ENCODE measurements at places on chromosomes 11 and 22.

DNA sequence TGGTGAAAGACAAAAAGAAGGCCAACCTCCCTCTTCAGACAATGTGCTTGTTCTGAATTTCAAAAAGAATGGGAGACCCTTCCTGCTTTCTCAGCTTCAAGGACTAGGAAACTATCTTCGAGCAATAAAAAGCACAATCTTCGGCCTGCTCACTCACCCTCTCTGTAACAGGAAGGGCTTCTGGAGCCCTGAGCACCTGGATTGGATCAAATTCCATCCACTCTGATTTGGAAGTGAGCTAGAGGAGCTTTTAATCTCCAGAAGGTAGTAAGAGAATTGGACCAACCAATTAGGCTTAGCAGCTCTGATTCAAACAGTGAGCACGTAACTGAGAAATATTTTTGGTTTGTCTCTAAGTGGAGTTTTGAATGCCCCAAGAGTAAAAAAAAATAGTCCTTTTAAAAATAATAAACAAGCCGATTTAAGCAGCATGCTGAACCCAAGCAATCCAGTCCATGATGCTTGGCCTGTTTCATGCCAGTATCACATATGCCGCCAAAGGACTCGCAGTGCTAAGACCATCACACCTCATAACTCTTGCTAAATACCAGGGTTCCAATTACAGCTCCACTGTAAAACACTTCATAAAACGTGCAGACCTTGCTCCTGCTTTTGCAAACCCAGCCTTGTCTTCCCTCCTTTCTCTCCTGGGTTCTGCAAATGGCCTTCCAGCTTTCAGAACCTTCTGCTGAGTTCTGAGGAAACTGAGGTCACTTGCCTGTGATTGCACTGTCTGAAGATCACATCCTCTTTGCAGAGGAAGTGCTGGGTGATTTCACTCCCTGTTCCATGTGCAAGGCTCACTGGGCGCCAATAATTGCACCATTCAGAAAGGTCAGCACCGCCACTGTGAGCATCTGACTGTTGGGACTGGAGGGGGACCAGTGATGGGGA lies 74.4 kb downstream of the SLC1A2 start:
- no peak for DNase-seq

DNA sequence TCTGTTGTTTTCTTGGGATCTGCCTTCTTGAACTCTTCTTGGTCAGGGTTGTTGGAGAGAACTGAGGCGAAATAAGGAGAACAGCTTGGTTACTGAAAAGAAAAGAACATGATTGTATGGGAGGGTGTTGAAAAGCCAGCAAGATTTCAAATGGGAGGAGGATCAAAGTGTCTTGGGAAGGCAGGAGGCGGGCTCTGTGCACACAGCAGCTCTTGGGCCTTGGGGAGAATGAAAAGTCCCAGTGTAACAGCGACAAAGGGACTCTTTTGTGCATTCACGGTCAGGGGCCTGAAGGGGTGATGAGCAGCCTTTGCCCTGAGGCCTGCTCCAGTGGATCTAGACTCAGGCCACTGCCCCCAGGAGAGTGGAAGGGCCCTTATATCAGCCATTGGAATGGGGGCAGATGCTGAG lies 135.4 kb downstream of the ADAMTS15 start:
- DNase-seq = no peak

- DNase-seq = no peak
Measured at GRCh38 chr11:110883256-110883655, 171.0 kb upstream of the ARHGAP20 start.

GRCh38 chr22:21108379-21109115 lies 62.8 kb downstream of the LRRC74B start:
- no peak for DNase-seq

DNA sequence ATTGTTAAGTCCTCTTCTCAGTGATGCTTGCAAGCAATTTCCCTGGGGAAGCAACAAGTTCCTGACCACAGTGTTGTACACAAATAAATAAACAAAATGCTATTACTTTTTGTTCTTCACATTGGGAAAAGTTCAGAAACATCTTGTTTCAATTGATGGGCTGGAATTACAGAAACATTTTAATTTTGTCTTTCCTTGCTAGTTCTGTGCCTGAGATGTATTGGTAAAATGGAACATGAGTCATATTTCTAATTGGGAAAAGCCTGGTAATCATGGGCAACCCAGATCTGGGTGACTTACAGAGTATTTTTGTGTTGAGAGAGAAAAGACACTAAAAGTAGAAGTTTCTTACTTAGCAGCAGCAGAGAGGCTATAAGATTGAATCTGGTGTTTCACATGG lies 576 bp upstream of the BLID start:
- DNase-seq = no peak

GRCh38 chr11:118641397-118642019 lies 34.1 kb downstream of the PHLDB1 start:
- DNase-seq = no peak

DNA sequence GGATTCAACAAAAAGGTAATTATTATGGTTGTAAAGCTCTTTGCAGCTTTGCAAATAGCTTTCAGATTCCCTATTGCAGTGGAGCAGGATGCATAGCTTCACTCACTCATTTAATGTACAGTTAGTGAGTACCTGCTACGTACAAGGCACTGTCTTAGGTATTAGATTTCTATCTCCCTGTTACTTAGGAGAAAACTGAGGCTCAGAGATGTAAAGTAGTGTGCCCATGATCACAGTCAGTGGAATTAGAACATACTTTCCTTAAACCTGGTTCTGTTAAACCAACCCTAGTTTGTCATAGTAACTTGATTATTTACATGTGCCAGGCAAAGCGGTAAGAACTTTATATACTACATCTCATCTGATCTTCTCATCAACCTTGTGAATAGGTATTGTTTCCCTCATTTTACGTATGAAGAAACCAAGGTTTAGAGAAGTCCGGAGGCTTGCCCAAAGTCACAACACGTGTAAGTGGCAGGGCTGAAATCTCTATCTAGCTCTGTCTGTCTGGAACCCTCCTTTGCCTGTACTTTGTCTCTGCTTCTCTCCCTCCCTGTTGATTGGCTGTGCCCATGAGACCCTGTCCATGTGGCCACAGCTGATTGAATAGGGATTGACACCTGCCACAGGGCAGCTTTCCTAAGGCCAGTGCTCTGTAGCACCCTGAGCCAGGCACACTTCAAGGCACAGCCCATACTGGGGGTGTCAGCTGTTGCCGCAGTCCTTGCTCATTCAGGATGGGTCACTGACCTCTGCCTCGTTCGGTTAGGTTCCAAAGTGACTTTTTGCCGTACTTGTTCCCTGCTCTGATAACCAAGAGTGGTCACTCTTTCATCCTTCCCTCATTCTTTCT lies 63.8 kb upstream of the PRSS23 start:
- no peak for DNase-seq

DNA sequence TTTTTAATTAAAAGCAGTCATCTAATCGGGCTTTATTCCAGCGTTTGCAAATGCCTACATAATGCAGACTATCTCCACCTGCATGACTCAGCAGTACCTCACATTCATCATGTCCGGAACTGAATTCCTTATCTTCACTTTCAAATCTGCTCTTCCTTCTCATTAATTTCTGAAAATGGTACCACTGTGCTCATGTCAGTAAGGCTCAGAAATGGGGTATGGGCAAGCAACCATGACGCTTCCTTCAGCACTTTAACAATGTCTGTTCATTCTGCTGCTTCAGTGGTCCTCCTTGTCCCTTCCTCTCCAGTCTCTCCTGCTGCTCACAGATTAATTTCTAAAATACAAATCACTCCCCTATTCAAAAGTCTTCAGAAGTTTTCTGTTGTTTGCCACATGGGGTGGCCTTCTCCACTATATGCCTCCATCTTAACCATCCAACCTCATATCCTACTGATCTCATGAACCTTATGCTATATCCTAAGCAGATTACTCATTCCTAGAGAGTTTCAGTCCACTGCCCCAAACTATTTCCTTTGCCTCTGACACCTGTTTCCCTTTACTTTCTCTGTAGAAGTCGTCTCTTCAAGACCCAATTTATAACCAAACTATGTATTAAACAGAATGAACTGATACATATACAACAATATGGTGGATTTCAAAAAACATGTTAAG lies 7.0 kb downstream of the GTF2H1 start:
- DNase-seq = no peak

DNA sequence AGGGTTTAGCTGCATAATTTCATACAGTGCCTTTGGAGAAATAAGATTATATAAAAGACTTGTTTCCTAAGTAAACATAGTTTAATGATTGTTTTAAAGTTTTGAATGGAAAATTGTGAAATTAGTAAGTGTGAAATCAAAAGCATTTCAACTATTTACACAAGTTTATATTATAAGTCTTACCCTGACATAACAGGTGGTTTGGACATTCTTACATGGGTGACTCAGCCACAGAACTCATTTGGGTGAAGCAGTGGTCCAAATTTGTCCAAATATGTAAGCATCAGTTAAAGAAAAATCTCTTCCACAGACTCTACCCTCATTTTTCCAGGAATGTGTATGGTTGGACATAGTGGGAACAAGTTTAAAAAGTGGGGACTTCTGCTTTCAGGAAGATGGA lies 68.0 kb downstream of the USP47 start:
- DNase-seq = no peak

DNA sequence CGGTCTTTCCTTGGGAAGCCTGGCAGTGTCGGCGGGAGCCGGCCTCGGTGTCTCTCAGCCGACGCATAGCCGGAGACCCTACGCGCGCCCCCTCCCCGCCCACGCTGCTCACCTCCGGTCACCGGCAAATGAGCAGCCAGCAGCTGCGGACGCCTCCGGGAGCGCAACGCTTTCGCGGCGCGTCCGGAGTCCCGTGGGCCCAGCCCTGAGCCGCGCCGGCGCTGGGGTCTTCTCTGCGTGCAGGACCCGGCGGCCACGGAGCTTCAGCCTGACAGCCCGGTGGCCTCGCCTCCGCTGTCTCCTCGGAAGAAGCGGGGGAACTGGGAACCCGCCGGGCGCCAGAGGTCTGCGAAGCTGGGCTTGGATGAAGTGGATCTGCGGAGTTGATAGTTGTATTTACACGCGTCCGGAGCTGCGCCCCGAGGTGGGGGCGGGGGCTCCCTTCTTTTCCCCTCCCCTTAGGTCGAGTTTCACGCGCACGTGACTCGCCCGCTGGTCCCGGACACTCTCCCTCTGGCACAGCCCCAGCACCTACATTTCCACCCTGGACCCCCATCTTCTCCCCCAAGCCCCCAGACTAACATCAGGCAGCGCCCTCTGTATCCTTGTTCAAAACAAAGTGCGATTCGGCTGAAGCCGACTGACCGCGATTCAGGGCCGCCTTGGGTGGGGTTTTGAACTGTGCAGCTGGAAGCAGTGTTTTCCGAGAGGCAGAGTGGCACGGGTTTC lies at the start of gene SLC43A1:
Gene SLC43A1 (minus strand): TSS at position 371 of the 729 bp plus-strand sequence. CDS start 1,591 bp downstream, outside the sequence.
- DNase-seq = no peak

GRCh38 chr11:14144934-14145333 lies 182.4 kb downstream of the SPON1 start:
- DNase-seq = no peak

DNA sequence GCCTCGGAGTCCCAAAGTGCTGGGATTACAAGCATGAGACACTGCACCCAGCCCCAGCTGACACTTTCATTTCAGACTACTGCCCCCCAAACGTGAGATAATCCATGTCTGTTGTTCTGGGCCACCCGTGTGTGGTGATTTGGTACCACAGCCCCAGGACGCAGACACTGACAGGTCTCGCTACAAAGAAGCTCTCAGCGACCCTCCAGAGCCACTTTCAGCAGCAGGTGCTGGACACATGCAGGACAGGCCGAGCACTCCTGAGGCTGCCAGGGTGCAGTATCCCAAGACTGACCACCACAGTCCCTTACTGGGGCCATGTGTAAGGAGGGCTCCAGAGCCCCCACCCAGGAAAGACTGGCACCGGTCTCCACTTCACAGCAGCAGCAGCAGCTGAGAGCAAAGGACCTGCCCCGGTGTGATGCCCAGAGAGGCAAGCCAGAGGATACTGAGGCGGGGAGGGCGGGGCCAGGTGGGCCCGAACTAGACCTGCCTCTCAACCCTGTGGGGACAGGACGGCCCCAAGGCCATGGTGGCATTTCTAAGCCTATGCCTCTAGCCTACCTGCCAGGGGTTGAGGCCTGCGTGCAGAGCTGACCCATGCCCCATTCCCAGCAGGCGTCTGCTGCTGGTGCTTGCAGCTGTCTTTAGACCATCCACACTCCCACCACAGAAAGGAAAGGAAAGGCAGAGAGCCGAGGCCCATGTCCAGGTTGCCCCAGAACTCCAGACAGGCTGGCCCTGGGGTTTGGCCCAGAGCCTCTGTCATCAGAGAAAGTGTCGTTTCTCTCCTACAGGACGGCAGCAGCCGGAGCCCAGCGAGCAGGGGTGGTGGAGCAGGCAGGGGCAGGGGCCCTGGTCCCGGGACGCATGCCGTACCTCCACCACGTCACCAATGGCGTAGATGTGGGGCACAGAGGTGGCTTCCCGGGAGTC lies 28.0 kb upstream of the GNB1L start:
- no peak for DNase-seq

DNA sequence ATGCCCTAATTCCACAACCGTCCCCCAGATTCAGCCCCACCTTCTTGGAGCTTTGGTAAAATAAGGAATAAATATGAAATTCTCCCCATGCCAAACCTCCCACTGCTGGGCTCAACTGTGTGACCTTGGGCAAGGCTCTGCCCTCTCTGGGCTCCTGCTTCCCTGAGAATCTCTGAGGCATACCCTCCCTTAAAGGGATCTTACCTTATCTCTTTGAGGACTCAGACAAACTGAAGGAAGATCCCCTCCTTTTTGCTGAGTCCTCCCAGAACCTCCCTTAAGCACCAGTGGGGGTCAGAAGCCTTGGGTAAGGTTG lies 2.7 kb downstream of the CD248 start:
- DNase-seq = no peak

GRCh38 chr11:71309181-71309580 lies 56.8 kb upstream of the SHANK2 start:
- no peak for DNase-seq

- DNase-seq = no peak
Measured at GRCh38 chr22:19832476-19833108, 22.1 kb downstream of the GNB1L start.

DNA sequence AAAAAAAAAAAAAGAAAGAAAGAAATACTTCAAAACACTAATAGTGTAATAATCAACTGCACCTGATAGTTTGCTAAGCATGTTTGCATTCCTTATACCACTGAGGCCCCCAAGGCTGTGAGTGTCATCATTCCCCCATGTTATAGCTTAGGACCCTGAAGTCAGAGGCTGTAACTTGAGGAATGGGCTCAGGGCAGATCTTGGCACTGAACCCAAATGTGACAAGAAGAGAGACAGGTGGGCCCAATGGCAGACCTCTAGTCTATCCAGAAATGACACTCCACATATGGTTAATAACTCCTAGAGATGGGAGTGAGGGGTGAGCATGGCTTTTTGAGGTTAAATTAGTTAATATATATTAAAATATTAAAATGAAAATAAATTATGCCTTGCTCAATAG lies 13.2 kb downstream of the ZNF70 start:
- no peak for DNase-seq

GRCh38 chr11:26749927-26750326 lies 28.1 kb upstream of the SLC5A12 start:
- DNase-seq = no peak

Data from T-helper 22 cell (primary cell).